ENCODE measurements at places on chromosomes 3 and 15.

DNA sequence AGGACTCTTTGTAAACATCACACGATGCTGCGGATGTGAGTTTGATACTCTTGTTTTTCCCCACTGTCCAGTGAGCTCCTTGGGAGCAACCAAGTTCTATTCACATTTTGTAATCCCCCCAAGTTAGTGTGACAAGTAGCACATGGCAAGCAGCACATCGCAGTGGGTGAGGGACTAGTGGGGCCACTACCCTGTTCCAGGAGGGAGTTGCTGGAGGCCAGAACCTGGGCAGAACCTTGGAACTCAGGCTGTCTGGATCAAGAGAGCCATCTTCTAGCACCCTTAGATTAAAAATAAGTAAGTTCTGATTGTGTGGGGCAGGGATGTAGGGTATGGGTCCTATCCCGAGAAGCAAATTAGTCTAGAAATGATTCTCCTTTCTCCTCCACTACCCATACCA is 91.7 kb downstream of the CHRNA7 start:
- no peak for DNase-seq

DNA sequence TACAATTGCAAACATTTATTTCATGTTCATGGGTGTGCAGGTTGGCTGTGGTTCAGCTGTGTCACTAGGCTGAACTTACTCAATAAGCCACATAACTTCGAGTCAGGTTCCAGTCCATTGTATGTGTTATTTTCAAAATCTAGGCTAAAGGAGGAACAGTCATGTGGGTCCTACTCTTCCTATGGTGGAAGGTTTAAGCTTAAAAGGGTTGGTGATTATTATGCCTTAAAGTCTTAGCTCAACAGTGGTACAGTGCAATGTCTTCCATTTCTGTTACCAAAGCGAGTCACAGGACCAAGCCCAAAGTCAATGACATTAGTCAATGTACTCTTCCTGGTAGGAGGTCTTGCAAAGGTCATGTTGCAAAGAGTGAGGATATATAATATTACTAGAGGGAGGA is 78.2 kb downstream of the ATG7 start:
- DNase-seq, result no peak

GRCh38 chr15:75043509-75044257 is 20.3 kb downstream of the PPCDC start:
- no peak for DNase-seq

DNA sequence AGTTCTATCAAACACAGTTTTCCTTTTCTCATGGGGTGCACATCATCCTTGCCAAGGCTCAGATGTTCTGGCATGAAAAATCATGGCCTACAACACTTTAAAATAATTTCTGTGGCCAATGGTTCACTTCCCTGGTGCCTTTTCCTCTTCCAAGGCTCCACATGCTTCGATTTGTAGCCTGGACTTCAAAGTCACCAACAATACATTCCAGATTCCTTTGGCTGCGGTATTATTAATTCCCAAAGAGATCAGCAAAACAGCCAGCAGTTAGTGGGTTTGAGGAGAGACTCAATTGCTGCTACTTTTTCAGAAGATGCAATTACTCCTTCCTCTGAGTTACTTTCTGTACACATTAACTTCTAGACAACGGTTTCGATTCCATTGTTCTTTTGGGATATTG is 80.3 kb upstream of the CCDC80 start:
- DNase-seq, result no peak

- peak; percentile 64 for DNase-seq
These were observed 1038.5 kb upstream of the NR2F2 start for GRCh38 chr15:95291898-95292472.
